ENCODE measurements at places on chromosomes 3 and 15.

- DNase-seq: no peak
Observed at GRCh38 chr15:92907229-92907628, 7.1 kb downstream of the CHD2 start.

- DNase-seq: no peak
Observed at GRCh38 chr15:26126819-26127387, 263.8 kb upstream of the ATP10A start.

DNA sequence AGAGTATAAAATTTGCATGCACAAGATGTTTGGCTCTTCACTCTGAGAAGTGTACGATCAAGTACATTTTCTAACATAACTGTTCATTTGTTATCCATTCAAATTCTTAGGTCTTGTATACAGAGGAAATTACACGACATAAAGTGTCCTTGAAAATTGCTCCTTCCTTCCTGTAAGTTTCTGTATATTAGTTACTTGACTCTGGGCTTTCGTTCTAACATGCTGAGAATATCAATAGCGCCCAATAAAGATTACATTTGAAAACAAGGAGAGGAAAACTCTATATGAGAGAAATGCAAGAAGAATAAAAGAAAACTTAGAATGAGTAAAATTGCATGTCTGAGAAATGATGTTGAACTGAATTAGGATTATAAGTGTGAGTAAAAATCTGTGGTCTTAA is 722.5 kb upstream of the CADM2 start:
- no peak for DNase-seq

GRCh38 chr15:40336744-40337122 is 4.0 kb downstream of the CCDC9B start:
- no peak for DNase-seq

- DNase-seq: no peak
Observed at GRCh38 chr3:115397433-115397832, 225.9 kb upstream of the GAP43 start.

- DNase-seq: no peak
Observed at GRCh38 chr15:98955331-98955730, 52.3 kb downstream of the PGPEP1L start.

- no peak for DNase-seq
Observed at GRCh38 chr15:71790081-71790480, 20.3 kb upstream of the NR2E3 start.

DNA sequence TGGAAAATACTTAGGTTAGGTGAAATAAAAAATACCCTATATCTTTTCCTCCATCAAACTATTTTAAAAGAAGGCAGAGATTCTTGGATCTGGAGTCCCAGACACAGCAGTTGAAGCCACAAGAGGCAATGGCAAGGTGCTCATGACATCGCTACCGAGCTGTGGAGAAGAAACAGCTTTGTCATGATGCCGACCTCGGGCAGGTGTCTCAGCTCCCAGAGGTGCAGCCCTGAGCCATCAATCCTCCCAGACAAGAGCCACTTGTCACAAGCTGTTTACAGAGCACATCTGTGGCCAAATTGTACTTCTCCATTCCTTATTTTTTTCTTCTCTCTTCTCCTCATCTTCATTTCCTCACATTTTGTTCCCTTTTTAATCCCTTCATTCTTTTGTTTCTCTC is 50.8 kb downstream of the GPR176 start:
- DNase-seq: no peak

Measured in effector CD4-positive, alpha-beta T cell (primary cell).